Kidney capillary endothelial cell (primary cell): ENCODE measurements at places on chromosomes 11 and 22.

DNA sequence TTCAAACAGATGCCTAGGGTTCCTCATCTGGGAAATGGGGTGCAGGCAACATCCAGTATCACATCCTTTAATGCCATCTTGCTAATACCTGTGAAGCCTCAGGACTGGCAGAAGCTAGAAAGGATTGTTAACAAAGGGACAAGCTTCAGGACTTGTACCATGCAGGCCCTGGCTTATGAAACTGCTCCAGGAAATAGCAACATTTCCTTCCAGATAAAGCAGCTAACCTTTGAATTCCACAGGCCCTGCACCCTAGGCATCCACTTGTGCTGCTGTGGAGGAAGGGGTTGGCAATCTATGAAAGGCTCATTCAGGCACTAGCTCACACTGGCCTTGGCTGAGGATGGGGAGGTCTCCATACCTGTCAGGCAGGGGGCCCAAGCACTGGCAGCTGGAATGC, 87.2 kb downstream of the BTBD10 start:
- no peak for DNase-seq

DNA sequence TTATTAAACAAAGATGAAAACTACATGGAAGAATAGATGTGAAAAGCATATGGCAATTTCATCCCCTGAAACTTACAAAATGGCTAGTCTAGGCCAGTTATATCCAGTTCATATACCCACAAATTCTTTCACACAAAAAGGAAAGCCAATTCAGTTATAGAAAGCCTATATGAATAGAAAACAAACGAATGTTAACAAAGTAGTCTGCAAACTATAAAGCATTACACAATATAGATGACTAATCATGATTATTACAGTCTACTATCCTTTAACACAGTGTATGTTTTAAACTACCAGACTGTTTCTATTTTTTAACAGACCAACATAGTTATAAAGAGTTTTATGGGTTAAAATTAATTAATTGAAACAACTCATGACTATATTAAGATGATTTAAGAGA, 12.1 kb downstream of the DCUN1D5 start:
- no peak for DNase-seq

GRCh38 chr11:4146070-4146771, 51.6 kb downstream of the RRM1 start:
- no peak for DNase-seq

- no peak for DNase-seq
These were observed 47.3 kb downstream of the PRDM11 start for GRCh38 chr11:45193695-45194094.

DNA sequence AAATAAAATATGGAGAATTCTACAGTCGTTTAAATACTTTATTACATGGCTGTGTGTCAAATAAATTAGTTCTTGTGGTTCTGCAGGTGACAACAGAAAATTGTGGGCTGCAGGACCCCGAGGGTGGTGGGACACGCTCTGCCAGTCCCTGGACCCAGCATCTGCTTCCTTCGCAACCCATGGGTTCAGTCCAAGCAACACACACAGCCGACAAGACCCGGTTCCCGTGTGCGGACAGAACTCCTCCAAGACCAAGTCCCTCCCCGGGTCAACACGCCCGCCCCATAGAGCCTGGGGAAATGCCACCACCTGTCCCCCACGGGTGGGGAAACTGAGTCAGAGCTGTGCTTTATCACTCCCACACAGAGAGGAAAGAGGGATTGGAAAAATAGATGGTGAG, 238.9 kb downstream of the BRD1 start:
- no peak for DNase-seq

DNA sequence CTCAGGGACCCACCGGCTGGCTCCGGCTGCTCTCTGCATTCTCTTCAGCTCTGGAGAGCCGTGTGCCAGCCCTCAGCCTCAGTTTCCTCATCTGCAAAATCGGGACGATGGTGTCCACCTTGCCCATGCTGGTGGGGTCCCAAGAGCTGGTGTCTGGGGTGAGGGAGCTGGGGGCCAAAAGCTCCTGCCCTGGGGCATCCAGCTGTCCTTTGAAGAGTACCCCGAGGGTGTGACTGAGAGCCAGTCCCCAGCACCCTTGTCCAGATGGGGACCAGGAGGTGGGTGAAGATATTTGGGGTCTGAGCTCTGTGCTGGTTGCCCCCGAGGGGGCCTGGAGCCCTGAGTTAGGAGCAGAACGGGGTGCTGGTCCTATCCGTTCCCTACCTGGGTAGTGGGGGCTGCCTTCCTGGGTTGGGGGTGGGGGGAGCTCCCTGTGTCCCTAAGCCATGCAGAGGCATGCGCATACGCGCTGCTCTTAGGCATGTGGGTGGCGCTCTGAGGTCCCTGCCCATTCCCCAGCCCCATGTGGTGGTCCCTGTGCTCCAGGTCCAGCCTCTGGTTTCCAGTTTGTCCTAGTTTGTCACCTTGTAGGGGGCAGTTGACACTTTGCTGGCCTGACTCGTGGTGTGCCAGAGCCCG, 4.9 kb downstream of the LRP5 start:
- no peak for DNase-seq

DNA sequence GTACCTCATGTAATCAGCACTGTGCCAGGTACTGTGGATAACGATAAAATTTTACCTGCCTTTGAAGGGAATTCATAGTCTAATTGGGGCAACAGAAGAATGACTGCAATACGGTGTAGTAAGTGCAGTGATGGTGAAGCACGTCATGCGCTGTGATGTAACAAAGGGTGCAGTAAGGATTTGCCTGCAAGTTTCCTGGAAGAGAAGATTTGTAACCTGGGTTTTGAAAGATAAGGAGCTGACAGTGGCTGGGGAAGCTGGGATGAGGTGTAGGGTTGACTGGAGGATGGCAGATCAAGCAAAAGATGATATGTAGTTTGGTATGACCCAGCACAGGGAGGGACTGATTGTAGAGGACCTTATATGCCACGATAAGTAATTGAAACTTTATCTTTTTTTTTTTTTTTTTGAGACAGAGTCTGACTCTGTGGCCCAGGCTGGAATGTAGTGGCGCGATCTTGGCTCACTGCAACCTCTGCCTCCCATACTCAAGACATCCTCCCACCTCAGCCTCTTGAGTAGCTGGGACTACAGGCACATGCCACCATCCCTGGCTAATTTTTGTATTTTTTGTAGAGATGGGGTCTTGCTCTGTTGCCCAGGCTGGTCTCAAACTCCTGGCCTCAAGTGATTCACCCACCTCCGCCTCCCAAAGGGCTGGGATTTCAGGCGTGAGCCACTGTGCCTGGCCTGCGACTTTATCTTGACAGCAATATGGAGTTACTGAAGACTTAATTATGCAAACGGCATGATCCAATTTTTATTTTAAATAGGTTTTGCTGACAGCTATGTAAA, 11.3 kb downstream of the SDHD start:
- no peak for DNase-seq
